Activated CD8-positive, alpha-beta T cell treated with anti-CD3 and anti-CD28 coated beads, Interleukin-2, amount 10 ng/mL, durations not matched to agents 7 days and 5 days (primary cell): ENCODE measurements at places on chromosomes 5 and 9. TPM values are rescaled to one million over a fixed set of nuclear protein-coding genes. Genes with fewer than 3 reads are reported as not detected.

Gene SH3TC2
- total RNA-seq: not detected

Gene TUSC1
- 0.10 TPM for total RNA-seq

Gene SLC46A2
- not detected for total RNA-seq

Gene C7
- not detected for total RNA-seq

Gene ENTPD8
- not detected for total RNA-seq

Gene ASB6
- total RNA-seq: 27.7 TPM

Gene ADAMTS13
- 2.5 TPM for total RNA-seq

Gene PRRX2
- total RNA-seq: 0.21 TPM

Gene ZSWIM6
- 2.6 TPM for total RNA-seq

Gene F2RL1
- total RNA-seq: 2.2 TPM

Gene SPINK4
- not detected for total RNA-seq

Gene SLC6A19
- total RNA-seq: not detected

Gene ZNF618
- 0.34 TPM for total RNA-seq

Gene SHISAL2B
- not detected for total RNA-seq

Gene PCDH12
- total RNA-seq: 0.29 TPM

Gene TRIM36
- total RNA-seq: 0.24 TPM

Gene SPINK7
- total RNA-seq: not detected

Gene ALDH1B1
- 14.7 TPM for total RNA-seq

Gene SYNPO
- 0.10 TPM for total RNA-seq

Gene EIF4EBP3
- 7.4 TPM for total RNA-seq

Gene FRMPD1
- not detected for total RNA-seq

Gene TLE1
- 0.50 TPM for total RNA-seq

Gene WDR31
- total RNA-seq: 0.92 TPM
